ENCODE measurements at places on chromosomes 5 and 9.

- DNase-seq = no peak
Measured at GRCh38 chr5:114332925-114333324, 28.9 kb upstream of the KCNN2 start.

DNA sequence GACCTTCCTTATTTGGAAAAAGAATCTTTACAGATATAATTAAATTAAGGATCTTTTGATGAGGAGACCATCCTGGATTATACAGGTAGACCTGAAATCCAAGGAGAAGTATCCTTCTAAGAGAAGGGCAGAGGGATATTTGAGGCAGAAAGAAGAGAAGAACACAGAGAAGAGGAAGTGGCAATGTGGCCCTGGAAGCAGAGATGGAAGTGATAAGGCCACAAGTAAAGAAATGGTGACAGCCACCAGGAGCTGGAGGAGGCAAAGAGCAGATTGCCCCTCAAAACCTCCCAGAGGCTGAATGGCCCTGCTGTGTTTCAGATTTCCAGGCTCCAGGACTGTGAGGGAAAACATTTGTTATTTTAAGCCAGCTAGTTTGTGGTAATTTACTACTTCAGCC lies 93.0 kb upstream of the ANKRD55 start:
- DNase-seq = no peak

- no peak for DNase-seq
Measured at GRCh38 chr9:130833031-130833990, 1.7 kb upstream of the ABL1 start.

DNA sequence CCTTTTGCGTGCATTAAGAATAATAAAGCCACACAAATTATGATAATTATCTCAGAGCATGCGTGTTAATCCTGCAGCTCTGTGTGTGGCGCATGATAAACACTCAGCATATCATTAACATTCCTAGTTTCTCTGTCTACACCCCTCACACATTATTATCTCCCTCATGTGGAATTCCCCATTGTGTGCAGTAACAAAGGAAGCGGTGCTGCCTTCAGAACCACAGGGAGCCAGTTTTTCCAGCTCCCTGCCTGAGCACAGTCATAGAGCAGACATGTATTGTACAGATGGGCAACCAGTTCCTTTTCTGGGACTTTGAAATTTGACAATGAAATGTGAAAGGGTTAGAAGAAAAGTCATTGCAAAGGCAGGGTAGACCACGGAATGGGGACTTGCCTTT lies 1365.5 kb upstream of the CDH9 start:
- DNase-seq = no peak

DNA sequence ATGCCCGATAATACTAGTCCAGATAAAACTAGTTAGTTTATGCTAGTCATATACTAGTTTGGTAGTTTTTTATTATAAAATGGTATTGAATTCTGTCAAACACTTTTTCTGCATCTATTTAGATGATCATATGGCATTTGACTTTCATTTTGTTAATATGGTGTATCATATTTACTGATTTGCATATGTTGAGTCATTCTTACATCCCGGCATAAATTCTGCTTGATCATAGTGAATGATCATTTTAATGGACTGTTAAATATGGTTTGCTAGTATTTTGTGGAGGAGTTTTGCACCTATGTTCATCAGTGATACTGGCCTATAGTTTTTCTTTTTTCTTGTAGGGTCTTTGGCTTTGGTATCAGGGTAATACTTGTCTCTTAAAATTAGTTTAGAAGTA lies 365.6 kb downstream of the TAF11L14 start:
- DNase-seq = no peak

GRCh38 chr5:54868511-54869483 lies 116.6 kb downstream of the ESM1 start:
- no peak for DNase-seq

DNA sequence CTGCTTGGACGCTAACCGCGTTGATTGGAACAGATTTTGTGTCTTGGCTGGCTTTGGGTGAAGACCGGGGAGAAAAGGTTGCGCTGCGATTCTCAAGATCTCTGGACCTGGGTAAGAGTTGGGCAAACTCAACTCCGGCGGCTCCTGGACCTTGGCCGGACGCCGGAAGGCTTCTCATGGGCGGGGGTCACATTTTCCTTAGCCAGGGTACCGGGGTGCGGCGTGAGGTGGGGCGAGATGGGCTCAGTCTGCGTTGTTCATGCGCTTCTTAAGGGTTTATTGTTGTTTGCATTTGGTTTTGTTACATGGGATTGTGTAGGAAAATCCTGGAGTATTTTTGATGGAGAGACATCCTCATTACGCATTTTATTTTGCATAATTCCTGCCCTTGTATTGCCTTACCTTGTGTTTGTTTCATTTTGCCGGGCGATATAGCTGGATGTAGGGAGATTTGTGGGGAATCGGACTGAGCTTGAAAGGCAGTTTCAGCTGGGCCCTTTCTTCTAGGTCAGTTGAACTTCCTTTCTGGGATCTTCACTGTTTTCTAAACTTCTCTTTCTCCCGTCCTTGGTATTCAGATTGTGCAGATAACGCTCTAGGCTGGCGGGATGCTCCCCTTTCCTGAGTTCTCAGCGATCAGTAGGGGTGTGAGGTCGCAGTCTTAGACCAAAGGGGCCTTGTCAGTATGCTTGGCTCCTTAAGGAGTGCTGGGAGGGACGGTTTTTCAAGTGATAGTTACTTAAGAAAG lies 524 bp downstream of the MEGF10 start:
- no peak for DNase-seq

DNA sequence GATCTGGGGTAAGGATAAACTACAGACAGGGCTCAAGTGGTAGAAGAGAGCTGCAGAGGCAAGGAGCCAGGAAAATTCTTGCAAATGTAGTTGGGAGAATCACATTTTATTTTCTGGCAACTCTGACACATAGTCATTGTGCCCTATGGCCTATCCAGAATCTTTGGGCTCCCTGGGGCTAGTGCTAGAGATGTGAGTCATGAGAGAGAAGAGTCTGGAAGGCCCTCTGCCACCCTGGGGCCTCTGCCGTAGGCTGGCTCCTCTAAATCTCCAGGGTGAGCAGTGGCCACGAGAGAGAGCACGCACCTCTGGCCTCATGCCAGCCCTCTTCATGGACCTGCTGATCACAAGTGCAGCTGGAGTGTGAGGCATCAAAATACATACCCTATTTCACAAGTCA lies 74.3 kb upstream of the SSBP2 start:
- no peak for DNase-seq

- no peak for DNase-seq
Measured at GRCh38 chr9:2787065-2787464, 56.8 kb downstream of the PUM3 start.

DNA sequence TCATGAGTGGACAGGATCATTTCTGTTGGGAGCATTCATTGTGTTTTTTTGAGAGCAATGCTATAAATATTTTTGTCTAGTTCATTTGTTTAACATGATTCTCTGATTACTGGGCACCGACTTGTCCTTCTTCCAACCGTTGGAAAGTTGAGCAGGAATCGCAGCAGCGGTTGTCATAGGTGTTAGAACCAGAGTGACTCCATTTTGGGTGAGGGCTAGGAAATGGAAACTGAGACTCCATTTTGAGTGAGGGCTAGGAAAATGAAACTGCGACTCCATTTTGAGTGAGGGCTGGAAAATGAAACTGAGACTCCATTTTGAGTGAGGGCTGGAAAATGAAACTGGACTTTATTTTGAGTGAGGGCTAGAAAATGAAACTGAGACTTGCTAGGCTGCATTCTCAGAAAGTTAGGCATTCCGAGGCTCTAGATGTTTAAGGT lies 100.6 kb downstream of the ICE1 start:
- no peak for DNase-seq

GRCh38 chr9:19023078-19023477 lies 9.9 kb downstream of the SAXO1 start:
- no peak for DNase-seq

GRCh38 chr9:117354997-117355396 lies 59.9 kb downstream of the ASTN2 start:
- no peak for DNase-seq

DNA sequence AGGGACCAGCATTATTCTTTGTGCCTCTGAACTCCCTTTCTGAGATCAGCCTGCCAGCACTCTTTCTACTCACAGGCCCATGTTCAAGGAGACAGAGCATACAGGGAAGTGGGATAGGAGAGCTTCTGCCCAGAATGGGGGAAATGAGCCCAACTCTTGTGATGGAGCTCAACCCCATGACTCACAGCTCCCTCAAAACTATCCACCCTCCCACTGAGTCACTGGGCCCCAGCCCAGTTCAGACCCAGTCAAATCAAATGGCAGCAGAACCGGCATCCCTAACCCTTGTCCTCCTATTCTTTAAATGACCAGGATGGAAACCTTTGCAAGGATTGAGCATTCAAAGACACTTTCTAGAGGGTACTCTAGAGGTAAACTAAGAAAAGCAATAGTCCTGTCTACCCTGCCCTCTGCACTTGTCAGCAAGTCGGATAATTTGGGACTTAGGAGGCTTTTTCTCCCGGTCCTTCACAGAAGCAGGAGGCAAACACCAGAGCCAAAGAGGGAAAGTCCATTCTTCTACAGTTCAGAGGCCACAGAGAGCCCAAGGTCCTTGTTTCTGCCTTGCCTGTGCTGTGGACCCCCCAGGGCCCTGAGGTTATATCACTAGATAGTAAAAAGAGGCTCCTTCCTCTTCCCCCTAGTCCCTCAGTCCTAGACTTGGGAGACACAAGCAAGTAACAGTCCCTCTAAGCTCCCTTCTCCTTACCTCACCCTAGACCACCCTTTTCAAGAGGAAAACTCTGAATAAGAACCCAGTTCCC lies 3.2 kb downstream of the ATOSB start:
- no peak for DNase-seq

GRCh38 chr9:105251133-105251532 lies 6.7 kb downstream of the SLC44A1 start:
- no peak for DNase-seq

- no peak for DNase-seq
Measured at GRCh38 chr5:153543959-153544470, 53.5 kb downstream of the GRIA1 start.

DNA sequence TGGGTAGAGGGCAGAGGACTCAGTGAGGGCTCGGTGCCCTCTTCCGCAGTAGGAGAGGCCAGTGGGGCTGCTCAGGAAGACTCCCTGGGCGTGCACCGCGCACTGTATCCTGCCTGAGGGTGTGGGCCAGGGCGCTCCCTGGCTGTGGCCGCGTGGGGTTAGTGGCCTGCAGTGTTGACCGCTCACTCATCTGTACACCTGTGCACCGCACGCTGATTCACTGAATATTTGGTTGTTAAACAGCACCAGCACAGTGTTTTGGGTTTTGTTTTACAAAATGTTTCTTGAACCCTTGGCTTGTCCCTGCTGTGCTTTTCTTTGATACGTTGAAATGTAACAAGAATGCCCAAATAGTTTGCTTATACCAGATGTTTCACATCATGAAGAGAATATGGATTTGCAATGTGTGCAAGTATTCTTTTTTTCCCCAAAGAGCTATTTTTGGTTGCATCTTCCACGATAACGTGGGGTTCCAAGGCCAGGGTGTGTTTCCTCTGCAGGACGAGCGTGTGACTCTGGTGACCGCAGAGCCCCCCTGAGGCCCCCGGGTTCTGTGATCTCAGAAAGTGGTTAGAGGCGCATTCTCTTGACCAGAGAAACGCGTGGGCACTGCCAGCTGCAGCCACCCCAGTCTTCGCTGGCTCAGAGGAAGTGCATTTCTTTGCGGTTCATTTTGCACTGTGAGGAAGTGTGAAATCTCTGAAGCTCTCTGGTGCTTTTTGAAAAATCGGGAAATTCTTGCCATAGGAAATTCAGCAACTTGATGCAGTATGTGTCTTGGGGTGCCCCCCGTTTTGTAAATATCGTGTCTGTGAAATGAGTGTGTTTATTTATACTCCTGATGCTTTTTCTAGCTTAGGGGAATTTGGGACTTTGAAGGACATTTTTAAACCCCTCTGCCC lies 46.9 kb downstream of the AHRR start:
- DNase-seq = no peak

GRCh38 chr9:16031486-16031885 lies 478.6 kb downstream of the CCDC171 start:
- DNase-seq = no peak

GRCh38 chr9:130451004-130451390 lies 6.2 kb downstream of the ASS1 start:
- no peak for DNase-seq

GRCh38 chr9:104820336-104820735 lies 56.4 kb downstream of the NIPSNAP3B start:
- no peak for DNase-seq

GRCh38 chr9:76687861-76688391 lies 76.3 kb upstream of the PCA3 start:
- no peak for DNase-seq

- DNase-seq = no peak
Measured at GRCh38 chr5:33721491-33722200, 170.1 kb downstream of the ADAMTS12 start.

- no peak for DNase-seq
Measured at GRCh38 chr9:133609311-133610098, at the start of gene FAM163B. Gene FAM163B (minus strand): TSS chr9:133609389. CDS start chr9:133580223, 29,166 bp downstream.

GRCh38 chr5:87912419-87912818 lies 356.2 kb downstream of the TMEM161B start:
- no peak for DNase-seq

- no peak for DNase-seq
Measured at GRCh38 chr9:14315875-14316601, 2.1 kb upstream of the NFIB start.

- DNase-seq = no peak
Measured at GRCh38 chr5:158807-159447, 32.4 kb upstream of the LRRC14B start.

GRCh38 chr5:59661311-59661710 lies 232.2 kb downstream of the PDE4D start:
- DNase-seq = no peak

DNA sequence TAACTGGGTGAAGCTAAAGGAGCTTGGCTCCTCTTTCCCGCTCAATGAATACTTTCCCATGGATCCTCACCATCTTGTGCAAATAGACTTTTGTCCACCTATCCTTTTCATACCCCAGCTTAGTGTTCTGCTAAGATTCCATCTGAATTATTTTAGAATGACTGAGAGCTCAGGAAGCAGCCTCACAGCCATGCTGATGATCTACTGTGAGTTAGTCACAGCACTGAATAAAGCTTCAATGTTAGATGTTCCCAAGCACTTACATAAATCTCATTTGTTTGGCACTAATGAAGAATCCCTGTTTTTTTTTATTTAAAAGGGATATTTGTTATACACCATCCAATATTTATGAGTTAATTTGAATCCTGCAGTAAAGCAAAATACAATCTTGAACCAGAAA lies 317.6 kb upstream of the TRPC7 start:
- DNase-seq = no peak

DNA sequence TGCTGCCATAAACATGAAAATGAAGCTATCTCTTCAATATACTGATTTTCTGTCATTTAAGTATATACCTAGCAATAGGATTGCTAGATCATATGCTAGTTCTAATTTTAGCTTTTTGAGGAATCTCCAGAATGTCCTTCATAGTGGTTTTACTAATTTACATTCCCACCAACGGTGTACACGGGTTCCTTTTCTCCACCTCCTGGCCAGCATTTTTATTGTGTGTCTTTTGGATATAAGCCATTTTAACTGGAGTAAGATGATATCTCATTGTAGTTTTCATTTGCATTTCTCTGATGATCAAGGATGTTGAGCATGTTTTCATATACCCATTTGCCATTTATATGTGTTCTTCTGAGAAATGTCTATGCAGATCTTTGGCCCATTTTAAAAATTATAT lies 446.5 kb downstream of the GABRG2 start:
- no peak for DNase-seq

Measured in cerebellar nuclear complex (tissue), 1 donor.